ENCODE measurements at places on chromosomes 5 and 9.

- no peak for DNase-seq
Measured at GRCh38 chr5:143111799-143112198, 291.7 kb downstream of the NR3C1 start.

- DNase-seq, result no peak
Measured at GRCh38 chr5:94613583-94613982, 4.8 kb downstream of the KIAA0825 start.

GRCh38 chr5:79070350-79070667, 742 bp downstream of the BHMT2 start:
- no peak for DNase-seq

GRCh38 chr5:3329427-3329826, 266.2 kb upstream of the IRX1 start:
- no peak for DNase-seq

DNA sequence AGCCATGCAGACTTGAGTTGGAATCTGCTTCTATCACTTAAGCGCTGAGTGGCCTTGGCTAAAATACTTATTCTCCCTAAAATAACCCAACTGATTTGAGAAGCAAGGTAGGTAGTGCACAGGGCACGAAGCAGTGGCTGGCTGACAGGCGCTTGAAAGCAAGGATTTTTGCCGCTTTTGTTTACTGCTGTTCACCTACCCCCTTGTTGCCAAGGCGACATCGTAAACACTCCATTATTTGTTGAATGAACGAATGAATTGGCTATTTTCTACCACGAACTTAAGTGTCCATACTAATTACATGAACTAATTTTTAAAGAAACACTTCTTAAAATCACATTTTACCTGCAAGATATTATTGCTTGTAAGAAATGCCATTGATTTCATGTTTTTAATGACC, 98.0 kb downstream of the ANKH start:
- DNase-seq, result no peak

- DNase-seq, result no peak
Measured at GRCh38 chr5:124395926-124396325, 350.5 kb downstream of the ZNF608 start.

- DNase-seq, result no peak
Measured at GRCh38 chr5:154842689-154843530, 7.5 kb downstream of the FAXDC2 start.

DNA sequence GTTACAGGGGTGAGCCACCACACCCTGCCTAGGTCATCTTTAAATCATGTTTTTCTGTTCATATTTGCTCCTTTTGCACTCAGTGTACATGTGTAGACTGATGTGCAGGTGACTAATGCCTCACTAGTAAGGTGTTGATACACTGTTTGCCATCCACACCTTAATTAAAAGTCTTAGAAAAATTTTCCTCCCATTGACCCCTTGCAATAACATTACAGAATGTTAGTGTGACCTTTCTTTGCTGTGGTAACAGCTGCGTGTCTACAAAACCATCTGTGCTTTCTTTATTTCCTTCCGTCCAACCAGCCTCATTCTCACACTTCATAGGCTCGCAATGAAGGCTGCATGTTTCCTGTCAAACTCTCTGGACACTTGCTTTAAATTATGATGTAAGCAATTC, 6.6 kb upstream of the CEMIP2 start:
- no peak for DNase-seq

GRCh38 chr5:146342882-146343865, 4.5 kb downstream of the POU4F3 start:
- no peak for DNase-seq

DNA sequence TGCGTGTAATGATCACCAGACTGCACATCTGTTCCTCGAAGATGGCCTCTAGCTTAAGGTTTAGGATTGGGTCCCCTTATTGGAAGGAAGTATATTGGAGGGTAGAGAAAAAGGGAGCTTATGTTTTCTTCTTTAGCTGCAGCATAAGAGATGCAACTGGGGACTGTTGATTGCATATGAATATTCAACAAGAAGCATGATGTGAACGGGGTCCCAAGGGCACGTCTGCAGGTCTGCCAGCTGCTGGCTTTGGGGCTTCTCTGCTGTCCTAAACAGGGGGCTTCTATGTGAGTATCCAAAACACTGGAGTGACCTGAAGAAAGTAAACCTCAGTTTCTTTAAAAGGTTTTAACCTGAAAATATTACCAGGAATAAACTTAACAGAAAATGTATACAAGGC, 3.6 kb upstream of the BNIP1 start:
- DNase-seq, result no peak

DNA sequence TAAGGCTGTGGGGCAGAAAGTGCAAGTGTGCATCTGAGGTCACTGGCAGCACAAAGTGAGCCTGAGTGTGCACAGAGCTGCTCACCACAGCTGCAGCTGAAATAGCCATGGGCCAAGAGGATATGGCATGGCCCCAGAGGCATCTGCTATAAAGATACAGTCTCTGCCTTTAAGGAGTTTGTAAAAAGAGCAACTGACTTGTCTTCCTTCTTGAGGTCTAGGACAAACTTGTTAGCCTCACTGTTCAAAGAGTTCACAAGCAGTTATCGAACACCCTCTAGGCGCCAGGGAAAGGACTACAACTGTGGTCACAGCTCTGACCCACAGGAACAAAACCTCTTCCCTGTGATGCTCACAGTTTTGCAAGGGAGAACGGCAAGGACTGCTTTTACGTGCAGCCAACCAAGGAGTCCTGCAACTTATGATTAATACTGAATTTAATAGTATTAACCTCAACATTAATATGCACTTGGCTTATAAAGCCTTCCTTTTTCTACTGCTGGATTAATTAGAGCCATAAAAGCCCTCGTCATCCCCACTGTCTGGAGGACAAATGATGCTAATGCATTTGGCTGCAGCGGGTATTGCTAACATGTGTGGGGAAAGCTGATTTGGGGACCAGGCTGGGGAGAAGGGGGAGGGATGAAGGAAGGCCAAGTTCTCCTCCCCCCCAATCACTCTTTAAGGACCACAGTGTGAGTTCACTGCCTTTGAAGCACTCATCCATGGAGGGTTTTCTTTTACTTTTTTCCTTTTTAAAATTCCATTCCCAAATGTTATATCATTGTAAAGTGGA, 189.8 kb upstream of the TRIM32 start:
- DNase-seq, result no peak

- no peak for DNase-seq
Measured at GRCh38 chr9:103304797-103305196, 309.7 kb downstream of the CYLC2 start.

DNA sequence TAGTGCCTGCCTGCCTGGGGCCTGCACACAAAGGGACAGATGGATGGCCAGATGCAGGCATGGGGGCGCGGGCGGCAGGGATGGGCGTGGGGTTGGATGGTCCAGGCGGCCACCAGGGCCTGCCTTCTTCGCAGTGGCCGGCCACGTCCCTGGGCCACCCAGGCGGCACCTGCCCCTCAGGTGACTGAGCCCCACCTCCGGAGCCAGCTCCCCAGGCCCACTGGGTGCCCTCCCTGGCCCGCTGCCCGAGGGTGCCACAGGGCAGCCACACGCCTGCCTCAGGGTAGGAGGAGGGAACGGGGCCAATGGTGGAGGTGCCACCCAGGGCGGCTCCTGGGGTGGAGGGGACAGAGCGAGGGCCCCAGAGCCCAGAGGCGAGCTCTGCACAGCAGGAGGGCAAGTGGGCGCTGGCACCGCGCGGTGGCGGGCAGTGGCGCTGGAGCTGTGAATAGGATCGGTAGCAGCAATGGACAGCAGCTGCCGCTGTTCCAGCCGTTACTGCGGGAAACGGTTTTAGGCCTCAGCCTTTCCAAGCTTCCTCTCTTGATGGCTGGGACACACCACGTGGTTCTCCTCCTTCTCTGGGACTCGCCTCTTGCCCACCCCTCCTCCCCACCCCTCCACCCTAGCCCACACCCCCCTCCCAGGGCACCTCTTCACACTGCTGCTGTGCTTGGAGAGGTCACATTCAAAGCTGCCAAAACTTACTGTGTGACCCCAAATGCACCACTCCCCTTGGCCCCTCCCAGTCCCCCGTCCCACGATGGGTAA, 19.1 kb downstream of the LHX3 start:
- DNase-seq, result no peak

- DNase-seq, result no peak
Measured at GRCh38 chr5:176538230-176538988, 1.2 kb upstream of the RNF44 start.

DNA sequence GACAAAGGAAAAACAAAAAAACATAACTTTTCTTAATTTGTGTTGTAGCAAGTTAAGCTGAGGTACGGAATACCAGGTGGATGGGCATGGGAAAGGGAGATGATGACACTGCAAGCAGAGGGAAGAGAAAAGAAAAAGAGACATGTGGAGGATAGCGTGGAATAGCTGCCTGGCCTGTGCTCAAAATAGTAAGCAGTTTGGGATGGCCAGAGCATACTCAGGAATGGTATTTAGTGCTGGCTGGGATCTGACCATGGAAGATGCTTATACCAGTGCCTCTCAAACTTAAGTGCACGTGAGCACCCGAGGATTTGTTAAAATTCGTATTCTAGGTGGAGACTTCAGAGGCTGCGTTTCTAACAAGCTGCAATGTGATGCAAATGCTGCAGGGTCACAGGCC, 41.3 kb downstream of the LNPEP start:
- no peak for DNase-seq

DNA sequence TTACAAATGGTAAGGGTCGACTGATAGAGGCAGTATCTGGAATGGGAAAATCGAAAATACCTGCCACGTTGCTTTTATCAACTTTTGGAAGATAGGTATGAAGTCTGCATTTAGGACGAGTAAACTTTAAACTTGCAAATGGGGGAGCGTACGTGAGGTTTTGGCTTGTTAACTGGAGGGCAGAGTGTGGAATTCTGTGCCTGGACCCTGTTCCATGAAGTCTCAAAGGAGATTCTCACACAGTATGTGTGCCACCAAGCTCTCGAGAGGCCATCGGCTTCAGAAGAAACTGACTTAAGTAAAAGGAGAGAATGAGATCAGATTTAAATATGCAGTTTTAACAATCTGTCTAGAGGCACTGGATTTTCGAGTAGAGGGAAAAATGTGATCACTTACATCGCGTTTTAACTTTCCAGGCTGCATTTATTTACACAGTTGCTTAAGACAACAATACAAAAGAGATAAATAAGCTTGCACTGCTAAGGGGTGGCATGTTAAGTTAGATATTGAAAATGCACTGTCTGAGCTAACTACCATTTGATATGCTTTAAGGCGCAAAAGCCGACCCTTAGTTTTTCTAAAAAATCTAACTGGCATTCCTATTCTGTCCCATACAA, 401.6 kb downstream of the EBF1 start:
- no peak for DNase-seq

DNA sequence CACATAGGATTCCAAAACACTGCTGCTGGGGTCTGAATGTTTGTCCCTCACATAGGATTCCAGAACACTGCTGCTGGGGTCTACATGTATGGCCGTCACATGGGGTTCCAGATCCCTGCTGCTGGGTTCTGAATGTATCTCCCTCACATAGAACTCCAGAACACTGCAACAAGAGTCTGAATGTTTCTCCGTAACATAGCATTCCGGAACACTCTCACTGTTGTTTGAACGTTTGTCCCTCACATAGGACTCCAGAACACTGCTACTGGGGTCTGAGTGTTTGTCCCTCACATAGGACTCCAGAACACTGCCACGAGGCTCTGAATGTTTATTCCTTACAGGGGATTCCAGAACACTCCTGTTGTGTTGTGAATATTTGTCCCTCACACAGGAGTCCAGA, 216.8 kb downstream of the FOXD4L6 start:
- no peak for DNase-seq

DNA sequence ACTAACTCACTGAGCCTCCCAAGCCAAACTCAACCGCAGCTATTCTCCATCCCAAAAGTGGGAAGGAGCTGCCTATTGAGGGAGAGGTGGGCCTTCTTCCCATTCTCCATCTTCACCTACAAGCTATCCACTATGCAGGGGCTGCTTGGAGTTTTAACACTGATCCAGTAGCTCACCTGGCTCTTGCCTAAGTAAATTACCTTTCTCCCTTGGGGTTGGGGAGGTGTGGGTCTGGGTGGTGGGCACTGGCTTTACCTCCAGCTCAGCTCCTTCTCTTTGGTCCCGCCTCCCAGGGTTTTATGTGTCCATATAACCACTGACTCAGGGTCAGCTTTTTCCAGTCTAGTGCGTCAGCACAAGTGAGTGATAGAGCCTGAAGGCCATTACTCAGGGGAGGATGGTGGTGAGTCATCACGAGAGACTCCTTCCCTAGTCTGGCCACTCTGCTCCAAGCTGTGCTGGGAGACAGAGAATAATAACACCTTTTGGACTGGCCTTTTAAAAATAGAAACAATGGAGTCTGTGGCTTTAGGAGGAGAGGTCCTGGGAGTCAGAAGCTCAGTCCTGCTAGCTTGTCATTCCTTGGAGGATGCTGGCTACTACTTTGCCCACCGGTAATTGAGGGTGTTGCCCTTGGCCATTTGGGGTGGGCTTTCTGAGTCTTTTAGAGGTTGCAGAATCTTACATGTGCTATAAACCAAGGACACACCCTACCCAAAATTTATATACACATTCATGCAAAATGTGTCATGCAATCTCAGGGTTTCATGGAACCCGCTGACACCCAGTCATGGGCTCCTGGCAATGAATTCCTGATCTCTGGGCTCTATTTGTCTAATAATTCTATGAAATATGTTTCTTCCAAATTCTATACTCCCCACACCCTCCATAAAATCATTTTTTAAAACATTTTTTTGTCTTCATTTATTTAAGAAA, 35.6 kb upstream of the ATP6V1G1 start:
- no peak for DNase-seq

DNA sequence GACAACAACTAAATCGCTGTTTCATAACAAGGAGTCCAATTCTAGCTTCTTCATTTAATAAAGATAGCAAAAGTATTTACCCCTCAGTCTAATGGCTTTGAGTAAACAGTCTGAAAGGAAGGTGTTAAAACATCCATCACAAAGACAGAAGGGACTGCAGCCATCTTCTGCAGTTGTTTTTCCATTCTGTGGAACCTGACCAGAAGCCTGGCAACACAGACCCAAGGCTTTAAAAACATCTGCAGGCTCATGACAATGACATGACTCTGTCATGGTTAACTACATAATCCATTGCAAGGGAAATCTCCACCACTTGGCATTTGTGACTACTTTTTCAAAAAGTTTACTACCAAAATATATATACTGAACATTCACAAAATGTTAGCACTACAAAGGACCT, 51.9 kb downstream of the ELL2 start:
- DNase-seq, result no peak

DNA sequence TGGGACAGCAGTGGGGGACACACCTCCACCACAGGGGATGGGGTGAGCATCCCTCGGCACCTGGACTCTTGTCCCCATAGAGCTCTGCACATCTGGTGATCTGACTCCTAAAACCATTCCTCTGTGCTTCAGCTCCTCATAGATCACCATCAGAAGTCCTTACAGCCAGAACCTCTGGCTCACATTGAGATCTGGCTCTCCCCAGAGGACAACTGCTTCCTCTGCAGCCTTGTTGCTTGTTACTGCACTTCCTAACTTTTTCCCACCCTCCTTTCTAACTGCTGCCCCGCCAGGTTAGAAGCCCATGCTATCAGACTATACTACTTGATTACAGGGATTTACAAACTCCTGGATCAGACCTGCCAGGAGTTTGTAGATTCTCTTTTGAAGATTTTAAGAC, 64.5 kb downstream of the ARSB start:
- no peak for DNase-seq

All from T-helper 17 cell (primary cell).